ENCODE measurements at places on chromosomes 4 and X.

GRCh38 chrX:147069926-147070325 is 255.4 kb upstream of the CXorf51A start:
- no peak for DNase-seq

DNA sequence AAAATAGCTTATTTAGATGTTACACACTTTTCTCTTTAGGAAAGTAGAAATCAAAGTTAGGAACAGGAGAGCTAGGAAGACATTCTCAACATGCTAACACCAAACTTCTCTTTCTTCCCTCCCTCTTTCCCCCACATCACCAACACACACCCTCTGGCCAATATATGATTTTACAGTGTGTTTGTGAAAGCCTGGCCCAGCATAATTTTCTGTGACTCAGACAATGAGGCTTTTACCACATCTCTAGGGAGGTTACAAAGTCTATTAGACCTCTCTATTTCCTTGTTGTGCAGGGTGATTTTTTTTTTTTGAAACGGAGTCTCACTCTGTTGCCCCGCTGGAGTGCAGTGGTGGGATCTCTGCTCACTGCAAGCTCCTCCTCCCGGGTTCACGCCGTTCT is 189.9 kb downstream of the AASDH start:
- DNase-seq, result no peak

DNA sequence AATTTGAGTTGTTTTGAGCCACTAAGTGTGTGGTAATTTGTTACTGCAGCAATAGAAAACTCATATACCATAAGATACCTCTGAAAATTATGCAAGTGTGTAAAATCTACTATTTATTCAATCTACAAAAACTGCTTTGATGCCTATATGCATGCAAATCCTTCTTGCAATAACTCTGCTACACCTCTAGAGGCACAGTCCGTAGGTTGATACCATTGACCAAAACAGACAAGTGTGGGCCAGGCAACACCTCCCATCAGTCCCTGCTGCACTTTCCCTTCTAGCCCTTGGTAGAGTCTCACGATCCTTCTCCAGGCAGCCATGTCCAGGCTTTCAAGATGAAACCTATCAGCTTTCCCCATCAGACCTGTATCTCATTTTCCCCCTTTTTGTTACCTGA is 48.8 kb upstream of the FAM9A start:
- DNase-seq, result no peak

DNA sequence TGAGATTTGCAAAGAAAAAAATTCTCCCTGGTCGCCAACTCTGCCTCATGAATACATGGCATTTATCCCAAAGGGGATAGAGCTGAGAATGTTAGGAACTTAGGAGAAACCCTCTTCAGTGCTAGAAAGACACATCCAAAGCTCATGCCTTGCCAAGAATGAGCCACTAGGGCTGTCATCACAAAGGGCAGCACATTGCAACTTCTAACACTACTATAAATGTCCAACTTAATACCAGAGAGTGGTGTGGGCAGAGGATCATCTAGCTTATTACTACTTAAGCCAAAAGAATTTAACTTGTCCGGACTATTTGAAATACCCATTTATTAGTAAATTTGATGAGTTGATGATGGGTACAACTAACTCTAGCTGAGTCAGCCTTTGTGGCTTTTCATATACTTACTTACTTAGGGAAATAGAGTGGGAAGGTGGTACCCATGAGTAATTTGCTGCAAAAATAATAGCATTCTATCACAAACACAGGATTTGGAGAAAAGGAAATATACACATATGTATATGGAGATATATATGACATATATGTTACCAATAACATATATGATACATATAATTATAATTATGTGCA is 66.3 kb upstream of the GAB1 start:
- DNase-seq, result no peak

DNA sequence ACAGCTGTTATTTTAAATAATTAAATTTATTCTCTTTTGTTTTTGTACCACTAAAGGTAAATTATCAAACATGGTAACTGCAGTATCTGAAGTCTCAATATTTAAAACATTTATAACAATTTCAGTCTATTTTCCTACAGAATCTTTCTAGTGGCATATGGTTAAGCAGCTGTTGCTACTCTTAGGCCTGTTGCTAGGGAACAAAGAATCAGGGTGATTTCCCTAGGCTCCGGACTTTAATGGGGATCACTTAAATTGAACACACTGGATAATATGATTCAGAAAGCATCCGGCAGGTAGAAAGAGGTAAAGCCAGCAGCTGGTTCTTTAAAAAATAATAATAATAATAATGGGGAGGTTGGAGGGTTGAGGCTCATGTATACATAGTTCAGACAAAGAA is 17.6 kb downstream of the FBXO8 start:
- no peak for DNase-seq

DNA sequence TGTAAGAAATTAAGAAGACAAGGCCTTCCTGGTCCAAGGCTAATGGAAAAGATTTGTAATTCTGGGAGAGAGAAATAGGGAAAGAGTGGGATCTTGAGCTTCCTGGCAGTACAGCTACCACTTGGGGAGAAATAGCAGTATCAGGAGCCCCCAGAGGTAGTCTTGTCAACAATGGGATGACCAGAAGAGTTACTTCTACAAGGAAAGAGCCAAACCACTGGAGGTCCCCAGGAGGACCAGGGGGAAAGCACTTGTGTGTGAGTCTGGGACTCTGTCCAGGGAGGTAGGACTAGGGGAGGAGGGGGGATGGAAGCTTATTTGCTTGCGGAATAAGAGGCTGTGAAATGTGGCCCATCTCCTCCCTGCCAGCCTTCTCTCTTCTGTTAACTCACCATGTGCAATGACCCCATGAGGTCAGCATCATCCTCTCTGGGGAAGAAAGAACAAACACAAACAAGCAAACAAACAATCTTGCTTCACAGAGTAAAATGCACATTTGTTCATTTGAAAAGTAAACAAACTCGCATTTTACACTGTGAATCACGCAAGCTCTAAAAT is 160.1 kb downstream of the STK32B start:
- DNase-seq, result no peak

GRCh38 chr4:10006231-10006600 is 15.1 kb downstream of the SLC2A9 start:
- no peak for DNase-seq

- DNase-seq, result no peak
These were observed 30.8 kb upstream of the NDP start for GRCh38 chrX:44003975-44004374.

DNA sequence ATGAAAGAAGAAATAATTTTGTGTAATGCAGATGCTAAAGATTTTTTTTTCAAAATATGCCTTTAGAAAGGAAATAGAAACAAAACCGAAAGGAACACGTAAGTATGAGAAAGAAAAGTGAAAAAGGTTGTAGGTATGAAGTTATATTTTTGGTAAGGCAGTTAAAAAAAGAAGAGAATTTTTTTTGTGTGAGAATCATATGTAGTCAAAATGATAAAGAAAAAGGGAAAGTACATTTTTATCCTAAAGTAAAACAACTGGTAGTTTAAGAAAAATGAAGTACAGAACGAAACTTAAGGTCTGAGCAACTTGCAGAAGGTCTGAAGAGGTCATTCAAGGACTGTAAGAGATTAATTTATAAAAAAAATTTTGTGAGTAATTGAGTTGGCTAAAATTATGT is 164.0 kb upstream of the TRAM1L1 start:
- DNase-seq, result no peak

- DNase-seq, result no peak
These were observed 213.1 kb upstream of the MID1 start for GRCh38 chrX:10833299-10834169.

DNA sequence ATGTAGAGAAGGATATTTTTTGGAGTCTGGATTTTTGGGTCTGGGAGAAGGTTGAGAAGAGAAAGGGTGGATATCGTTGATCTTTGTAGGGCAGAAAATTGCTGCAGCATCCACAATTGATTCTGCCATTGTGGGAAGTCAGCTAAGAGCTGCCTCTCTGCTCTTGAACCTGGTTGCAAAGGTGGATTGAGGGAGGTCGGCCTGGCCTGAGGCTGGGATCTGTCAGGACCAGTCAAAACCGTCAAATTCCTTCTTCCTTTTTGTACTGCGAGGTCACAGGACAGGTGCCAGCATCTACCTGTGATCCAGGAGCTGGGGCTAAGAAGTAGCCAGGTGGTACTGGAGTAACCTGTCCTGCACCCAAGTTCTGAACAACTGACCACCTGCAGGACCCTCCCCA is 93.7 kb downstream of the SHOX start:
- DNase-seq, result no peak

DNA sequence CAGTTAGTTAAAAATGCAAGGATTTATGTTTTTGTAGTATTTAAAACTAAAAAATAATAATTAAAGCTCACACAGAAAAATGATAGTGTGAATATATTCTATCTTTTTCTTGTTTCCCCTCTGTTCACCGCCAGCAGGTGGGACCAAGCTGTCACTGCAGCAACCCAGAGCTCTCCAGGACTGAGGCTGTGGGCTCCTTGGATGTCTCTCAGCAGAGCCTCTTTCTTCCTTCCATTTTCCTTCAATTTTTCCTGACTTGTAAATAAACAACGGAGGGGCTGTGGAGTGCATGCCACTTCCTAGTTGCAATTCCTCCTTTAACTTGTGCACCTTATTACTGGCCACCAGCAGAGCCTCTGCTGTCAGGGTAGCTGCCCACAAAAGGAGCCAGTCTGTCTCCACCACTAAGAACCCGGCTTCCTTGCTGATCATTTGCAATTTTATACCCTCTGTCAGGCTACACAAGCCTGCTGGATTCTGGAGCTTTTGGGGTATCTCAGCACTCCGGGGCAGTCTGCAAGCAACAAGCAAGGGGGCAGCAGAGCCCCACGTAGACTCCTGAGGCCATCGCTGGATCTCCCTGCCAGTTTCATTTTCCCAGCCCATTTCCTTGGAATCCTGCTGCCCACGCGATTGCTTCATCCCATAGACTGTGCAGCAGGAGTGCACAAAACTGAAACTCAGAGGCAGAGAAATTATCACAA is 1467.4 kb downstream of the C4orf33 start:
- no peak for DNase-seq

GRCh38 chr4:62560858-62561257 is 1360.7 kb downstream of the ADGRL3 start:
- DNase-seq, result no peak

DNA sequence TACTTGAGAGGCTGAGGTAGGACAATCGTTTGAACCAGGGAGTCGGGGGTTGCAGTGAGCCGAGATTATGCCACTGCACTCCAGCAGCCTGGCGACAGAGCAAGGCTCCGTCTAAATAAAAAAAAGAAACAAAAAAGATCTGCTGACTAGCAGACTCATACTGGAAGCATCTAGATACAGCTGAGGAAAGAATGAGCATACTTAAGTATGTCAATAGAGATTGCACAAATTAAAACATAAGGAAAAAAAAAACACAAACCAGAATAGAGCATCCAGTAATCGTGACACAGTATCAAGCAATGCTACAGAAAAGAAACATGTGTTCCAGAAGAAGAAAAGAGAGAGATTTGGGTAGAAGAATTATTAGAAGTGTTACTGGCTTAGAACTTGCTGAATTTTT is 105.5 kb upstream of the SPOCK3 start:
- no peak for DNase-seq

- DNase-seq, result no peak
These were observed 8.3 kb upstream of the ODAM start for GRCh38 chr4:70187216-70187615.

DNA sequence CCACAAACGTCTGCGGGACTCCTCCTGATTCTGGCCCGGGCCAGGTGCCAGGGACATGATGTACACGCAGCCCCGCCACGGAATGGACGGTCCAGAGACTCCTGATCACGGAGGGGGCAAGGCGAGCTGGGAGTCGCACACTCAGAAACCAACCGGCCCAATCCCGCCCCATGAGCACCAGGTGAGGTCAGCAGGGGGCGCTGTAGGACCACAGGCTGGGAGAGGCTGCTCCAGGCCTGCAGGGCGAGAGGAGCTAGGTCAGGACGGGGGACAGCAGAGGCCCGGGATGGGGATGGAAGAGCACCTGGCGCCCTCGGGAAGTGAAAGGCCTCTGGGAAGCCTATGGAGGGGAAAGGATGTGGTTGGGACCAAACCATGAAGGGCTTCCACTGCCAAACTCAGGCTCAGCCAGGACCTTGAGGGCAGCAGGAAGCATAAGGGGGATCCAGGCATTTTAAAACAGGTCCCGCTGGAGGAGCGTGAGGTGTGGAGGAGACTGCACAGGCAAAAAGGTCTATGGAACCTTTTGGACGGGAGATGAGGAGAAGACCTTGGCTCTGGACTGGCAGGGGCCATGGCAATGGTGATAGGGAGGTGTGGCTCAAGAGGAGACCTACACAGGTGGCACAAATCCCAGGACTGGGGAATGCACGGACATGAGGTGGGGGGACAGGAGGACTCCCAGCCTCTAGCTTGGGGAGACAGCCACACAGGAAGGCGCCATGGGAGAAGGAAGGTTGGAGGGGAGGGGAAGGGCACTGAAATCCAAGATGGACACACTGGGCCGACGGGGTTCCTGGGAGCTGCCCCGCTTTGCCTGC is 79.2 kb downstream of the MTMR1 start:
- peak; percentile 75 for DNase-seq

- no peak for DNase-seq
These were observed 2.2 kb downstream of the SLITRK4 start for GRCh38 chrX:143633461-143634308.

GRCh38 chrX:30612250-30612655 is 34.7 kb upstream of the TASL start:
- no peak for DNase-seq

- no peak for DNase-seq
These were observed 75.8 kb downstream of the MAGEB10 start for GRCh38 chrX:27883468-27884092.

GRCh38 chr4:139756391-139757180 is 91.0 kb downstream of the MGST2 start:
- no peak for DNase-seq

- DNase-seq, result no peak
These were observed 172.5 kb upstream of the FMR1 start for GRCh38 chrX:147739196-147739595.

DNA sequence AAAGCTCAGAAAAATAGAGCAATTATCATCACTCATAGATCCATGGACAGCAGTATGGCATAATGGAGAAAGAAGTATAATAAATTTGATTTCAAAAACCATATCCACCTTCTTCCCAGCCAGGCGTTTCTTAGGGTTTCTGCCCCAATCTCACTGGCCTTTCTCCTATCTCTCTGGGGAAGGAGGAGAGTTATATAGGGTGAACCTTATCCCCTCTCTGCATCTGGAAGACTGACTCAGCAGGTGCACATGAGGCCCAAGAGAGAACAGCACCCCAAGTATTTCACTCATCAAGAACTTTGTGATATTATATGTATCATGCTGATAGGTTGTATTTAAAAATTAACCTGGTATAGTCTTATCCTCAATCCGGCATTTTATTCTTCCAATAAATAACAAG is 318.8 kb upstream of the RASGEF1B start:
- no peak for DNase-seq

- no peak for DNase-seq
These were observed 53.5 kb downstream of the TMEM131L start for GRCh38 chr4:153519687-153520086.

DNA sequence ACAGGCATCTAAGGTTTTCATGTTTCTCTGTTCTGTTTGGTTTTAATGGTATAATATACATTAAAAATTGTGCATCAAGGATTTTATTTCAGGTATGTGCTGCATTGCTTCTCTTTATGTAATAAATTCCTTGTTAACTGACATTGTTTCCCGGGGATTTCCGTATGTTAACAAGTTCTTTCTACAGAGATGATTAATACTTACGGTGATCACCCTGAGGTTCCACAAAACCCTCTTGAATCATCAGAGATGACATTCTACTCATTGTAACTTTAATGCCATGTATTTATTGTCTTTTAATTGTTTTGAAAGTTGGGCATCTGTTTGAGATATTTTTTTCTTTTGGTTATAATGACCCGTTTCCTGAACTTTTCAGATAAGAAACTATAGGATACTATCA is 37.5 kb downstream of the ARHGAP10 start:
- DNase-seq, result no peak
